GM23338 (cell line): ENCODE measurements at places on chromosomes 7 and 10. TPM values are rescaled to one million over a fixed set of nuclear protein-coding genes. Genes with fewer than 3 reads are reported as not detected.

SLC39A12 gene
- not detected in 2 replicates for total RNA-seq

STEAP1B gene
- 13.9 and 16.5 TPM in 2 replicates for total RNA-seq

DPP6 gene
- total RNA-seq = not detected in 2 replicates

PITX3 gene
- total RNA-seq = 1.5 TPM in 1 of 2 replicates, not detected in the other

NKX1-2 gene
- total RNA-seq = 37.0 and 39.4 TPM in 2 replicates

GPR15LG gene
- total RNA-seq = not detected in 2 replicates

GRCh38 chr10:113239566-113240350 is 289.7 kb downstream of the TCF7L2 start:
- DNase-seq = no peak
- no peak overlapping the region for H3K27ac ChIP-seq
- no peaks in the 10 kb centered on the region for H3K4me1 ChIP-seq
- no peak overlapping the region for H3K4me3 ChIP-seq
- no peaks in the 10 kb centered on the region for H3K36me3 ChIP-seq

DNA sequence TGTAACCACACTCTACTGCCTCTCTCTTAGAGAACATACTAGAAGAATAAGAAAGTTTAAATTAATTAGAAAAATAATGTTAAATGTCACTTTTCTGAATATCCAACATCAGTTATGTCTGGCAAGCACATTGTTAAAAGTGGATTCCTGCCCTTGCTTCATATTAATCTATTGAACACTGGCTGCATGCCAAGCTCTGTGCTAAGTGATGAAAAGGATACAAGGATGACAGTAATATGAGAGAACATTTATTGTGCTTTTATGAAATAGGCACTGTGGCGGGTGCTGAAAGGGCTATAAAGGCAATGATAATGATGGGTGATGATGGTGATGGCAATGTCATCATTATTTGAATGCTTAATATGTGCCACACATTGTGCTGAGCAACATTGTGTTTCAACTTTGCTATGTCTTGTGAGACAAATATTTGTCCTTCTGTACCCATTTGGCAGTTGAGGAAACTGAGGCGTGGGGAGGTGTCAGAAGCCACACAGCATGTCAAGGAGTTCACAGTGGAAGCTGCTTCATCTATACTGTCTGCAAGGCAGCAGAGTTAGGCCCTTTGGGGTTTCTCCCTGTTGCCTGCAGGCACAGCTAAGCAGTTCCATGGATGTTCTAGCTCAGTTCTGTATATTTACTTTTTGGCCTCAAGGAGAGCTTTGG is 64.2 kb upstream of the RAPGEF5 start:
- H3K27ac ChIP-seq = no peak overlapping the region
- no peaks in the 10 kb centered on the region for H3K27me3 ChIP-seq
- H3K4me3 ChIP-seq = no peak overlapping the region
- no peak for DNase-seq

GRCh38 chr7:31647511-31647910 is 39.5 kb upstream of the PPP1R17 start:
- peaks cover 43% of the 10 kb centered on the region for H3K4me1 ChIP-seq
- H3K36me3 ChIP-seq = no peaks in the 10 kb centered on the region
- no peak overlapping the region for H3K27ac ChIP-seq
- H3K4me3 ChIP-seq = no peak overlapping the region

GRCh38 chr7:96287132-96287531 is 34.8 kb downstream of the SLC25A13 start:
- H3K27me3 ChIP-seq = no peaks in the 10 kb centered on the region
- no peak for DNase-seq
- no peak overlapping the region for H3K27ac ChIP-seq
- H3K4me1 ChIP-seq = peaks cover 11% of the 10 kb centered on the region
- no peak overlapping the region for H3K4me3 ChIP-seq
- no peaks in the 10 kb centered on the region for H3K36me3 ChIP-seq

DNA sequence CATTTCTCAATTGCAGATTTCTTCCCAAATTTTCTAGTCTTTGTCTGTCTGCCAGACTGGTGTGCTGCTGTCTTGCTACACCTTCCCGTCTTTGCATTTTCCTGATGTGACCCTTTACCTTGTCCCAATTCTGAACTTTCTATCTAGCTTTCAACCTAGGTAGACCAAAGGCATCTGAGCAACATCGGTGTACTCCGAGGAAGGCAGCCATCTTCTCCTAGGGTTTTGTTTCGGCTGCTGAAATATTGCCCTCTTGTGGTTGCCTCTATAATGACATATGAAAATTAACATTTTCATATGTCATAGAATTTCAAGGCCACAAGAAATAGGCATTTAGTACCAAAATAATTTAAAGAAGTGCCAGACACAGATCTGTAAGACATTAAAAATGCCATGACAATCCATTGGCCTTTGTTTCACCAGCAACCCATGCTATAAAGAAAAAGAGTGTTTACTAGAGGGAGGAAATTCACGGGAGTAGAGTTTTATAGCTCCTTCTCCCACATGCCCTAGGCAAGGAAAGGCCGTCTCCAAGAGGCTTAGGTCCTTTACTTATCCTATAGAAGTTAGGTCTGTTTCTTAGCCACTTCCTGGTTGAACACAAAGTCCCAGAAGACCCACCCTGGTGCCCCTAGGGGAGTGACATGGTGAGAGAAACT is 23.4 kb downstream of the OR9A2 start:
- DNase-seq = peak; percentile 65
- no peak overlapping the region for H3K4me3 ChIP-seq
- no peak overlapping the region for H3K27ac ChIP-seq
- H3K4me1 ChIP-seq = no peaks in the 10 kb centered on the region

DNA sequence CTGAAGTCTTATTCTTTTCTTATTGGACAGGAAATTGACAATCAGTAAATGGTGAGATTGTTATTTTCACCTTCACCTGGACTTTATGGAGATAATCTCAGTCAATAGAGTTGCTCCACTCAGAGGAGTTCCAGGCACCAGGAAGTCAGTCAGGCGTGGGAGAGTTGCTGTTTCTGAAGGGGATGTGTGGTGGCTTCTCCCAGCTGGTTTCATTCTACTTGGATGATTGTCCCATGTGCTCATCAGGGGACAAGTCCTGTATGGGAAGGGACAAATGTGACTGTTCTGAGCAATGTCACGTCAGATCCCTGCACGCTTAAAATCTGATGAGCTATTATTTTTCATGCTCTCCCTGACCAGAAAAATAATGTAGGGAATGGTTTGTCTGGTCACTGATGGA is 222.5 kb upstream of the PITRM1 start:
- no peak overlapping the region for H3K27ac ChIP-seq
- no peaks in the 10 kb centered on the region for H3K36me3 ChIP-seq
- no peaks in the 10 kb centered on the region for H3K27me3 ChIP-seq

DNA sequence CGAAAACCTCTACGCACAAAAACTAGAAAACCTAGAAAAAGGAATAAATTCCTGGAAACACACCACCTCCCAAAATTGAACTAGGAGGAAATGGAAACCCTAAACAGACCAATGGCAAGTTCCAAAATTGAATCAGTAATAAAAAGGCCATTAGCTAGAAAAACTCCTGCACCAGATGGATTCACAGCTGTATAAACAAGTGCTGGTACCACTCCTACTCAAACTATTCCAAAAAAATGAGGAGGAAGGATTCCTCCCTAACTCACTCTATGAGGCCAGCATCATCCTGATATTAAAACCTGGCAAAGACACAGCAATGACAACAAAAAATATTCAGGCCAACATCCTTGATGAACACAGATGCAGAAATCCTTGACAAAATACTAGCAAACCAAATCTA is 228.2 kb downstream of the CHRM2 start:
- H3K4me1 ChIP-seq = no peaks in the 10 kb centered on the region
- no peak for DNase-seq
- H3K36me3 ChIP-seq = no peaks in the 10 kb centered on the region
- H3K27me3 ChIP-seq = no peaks in the 10 kb centered on the region
- H3K4me3 ChIP-seq = no peak overlapping the region

DNA sequence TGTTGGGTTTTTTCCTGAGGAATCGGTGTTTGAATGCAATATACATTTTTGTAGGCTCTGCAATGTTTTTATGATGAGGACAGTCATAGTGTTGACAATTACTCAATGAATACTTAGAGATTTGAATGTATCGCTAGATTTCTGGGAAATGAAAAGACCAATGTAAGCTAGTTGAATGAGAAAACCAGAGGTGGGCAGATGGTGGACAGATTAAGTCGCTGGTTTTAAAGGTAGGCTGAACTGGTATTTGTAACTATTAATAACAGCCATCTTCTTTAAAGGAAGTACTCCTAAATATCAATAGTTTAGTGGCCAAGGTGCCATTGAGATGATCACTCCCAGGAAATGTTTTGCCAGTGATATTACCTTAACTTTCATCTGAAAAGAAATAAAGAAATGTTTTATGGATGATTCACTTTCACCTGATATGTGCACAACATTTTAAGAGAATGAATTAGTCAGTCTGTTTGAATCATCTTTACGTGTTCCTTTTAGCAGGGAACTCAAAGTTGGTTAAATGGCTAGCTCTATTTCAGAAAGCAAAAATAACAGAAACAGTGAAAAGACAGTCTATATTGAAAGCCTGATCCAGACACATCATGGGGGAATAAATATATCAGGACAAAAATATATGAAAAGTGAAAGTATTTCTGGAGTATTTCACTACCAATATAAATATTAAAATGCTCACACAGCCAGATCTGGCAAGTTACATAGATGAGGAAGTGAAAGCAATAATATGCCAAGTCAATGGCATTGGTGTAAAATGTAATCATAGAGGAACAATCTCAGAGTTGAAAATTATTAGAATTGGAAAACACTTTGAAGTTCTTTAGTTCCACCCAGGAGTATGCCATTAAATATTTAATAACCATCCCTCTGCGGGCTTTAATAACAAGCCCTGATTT is 20.7 kb downstream of the MET start:
- no peaks in the 10 kb centered on the region for H3K36me3 ChIP-seq
- no peaks in the 10 kb centered on the region for H3K27me3 ChIP-seq
- no peak for DNase-seq
- no peak overlapping the region for H3K4me3 ChIP-seq
- no peak overlapping the region for H3K27ac ChIP-seq

GRCh38 chr7:1857487-1858421 is 187.7 kb downstream of the ELFN1 start:
- no peaks in the 10 kb centered on the region for H3K27me3 ChIP-seq
- no peak overlapping the region for H3K4me3 ChIP-seq
- no peak for DNase-seq
- no peaks in the 10 kb centered on the region for H3K4me1 ChIP-seq

GRCh38 chr7:2596464-2597272 is 35.1 kb upstream of the TTYH3 start:
- DNase-seq = no peak
- no peaks in the 10 kb centered on the region for H3K27me3 ChIP-seq
- no peak overlapping the region for H3K4me3 ChIP-seq
- H3K27ac ChIP-seq = 0 out of 2 replicates have a peak overlapping the region, but pooled peaks have one; percentile 19
- no peaks in the 10 kb centered on the region for H3K36me3 ChIP-seq

DNA sequence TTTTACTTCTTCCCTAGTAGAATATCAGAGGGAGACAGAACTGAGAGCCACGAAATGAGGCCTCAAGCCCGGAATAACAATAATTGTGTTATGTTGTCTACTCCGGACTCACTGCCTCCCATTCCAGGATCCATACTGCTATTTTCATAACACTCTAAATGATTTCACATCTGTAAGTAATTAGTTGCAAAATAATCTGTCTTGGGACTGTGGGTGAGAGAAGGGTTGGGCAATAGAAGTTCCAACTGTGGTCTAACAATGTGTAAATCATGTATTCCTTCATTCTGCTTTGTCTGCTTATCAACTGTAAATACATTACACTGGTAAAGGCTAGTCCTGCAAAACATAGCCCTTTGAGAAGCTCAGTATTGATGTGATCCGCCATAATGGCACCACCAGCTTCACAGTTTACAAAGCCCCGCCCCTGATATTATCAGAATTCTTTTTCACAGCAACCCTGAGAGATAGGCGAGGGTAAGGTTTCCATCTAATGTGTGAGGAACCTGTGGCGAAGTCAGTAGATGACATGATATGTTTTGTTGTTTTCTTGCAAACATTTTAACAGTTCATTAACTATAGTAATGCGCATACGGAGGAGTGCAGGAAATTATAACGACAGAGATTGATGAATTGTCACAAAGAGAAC is 265.7 kb upstream of the BMPER start:
- no peak overlapping the region for H3K4me3 ChIP-seq
- no peaks in the 10 kb centered on the region for H3K27me3 ChIP-seq
- no peak for DNase-seq
- no peak overlapping the region for H3K27ac ChIP-seq
- no peaks in the 10 kb centered on the region for H3K4me1 ChIP-seq

GRCh38 chr7:117019786-117020590 is 66.7 kb downstream of the ST7 start:
- H3K36me3 ChIP-seq = no peaks in the 10 kb centered on the region
- H3K27me3 ChIP-seq = no peaks in the 10 kb centered on the region
- DNase-seq = peak; percentile 65
- H3K27ac ChIP-seq = 0 out of 2 replicates have a peak overlapping the region, but pooled peaks have one; percentile 48
- no peak overlapping the region for H3K4me3 ChIP-seq

- no peak for DNase-seq
- H3K27me3 ChIP-seq = no peaks in the 10 kb centered on the region
- H3K36me3 ChIP-seq = peaks cover 11% of the 10 kb centered on the region
- no peaks in the 10 kb centered on the region for H3K4me1 ChIP-seq
Observed at GRCh38 chr7:97145068-97145467, 27.6 kb downstream of the SDHAF3 start.

- no peaks in the 10 kb centered on the region for H3K4me1 ChIP-seq
- H3K27ac ChIP-seq = no peak overlapping the region
- no peak for DNase-seq
- no peaks in the 10 kb centered on the region for H3K36me3 ChIP-seq
Observed at GRCh38 chr10:130491011-130491692, 355.0 kb downstream of the GLRX3 start.

DNA sequence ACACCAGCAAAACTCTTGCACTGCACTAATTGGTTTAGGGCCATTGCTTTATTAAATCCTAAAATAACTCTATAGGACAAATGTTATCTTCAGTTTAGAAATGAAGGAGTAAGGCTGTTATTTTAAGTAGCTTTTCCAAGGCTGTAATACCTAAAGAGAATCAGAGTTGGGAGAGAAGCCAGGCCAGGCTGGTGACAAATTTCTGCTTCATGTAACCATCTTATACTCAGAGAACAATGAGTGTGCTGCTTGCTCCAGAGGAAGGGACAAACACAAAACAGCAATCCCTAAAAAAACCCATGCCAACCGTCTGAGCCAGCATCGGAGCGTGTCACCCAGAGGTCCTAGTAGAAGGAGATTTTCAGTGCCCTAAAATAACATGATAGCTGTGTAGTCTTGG is 49.7 kb upstream of the TARP start:
- H3K4me3 ChIP-seq = no peak overlapping the region
- no peak for DNase-seq
- no peaks in the 10 kb centered on the region for H3K27me3 ChIP-seq
